Type B pancreatic cell (in vitro differentiated cells): ENCODE measurements at places on chromosomes 12 and 14. TPM values are rescaled to one million over a fixed set of nuclear protein-coding genes. Genes with fewer than 3 reads are reported as not detected.

GRCh38 chr12:4273652-4274395, at the start of gene CCND2:
Gene CCND2 (plus strand): TSS chr12:4273762. CDS start chr12:4274041, 279 bp downstream.
- H3K4me3 ChIP-seq = peak within 1 kb of the TSS; percentile 96
- peaks cover 24% of the 10 kb centered on the region for H3K4me1 ChIP-seq
- peaks cover 36% of the 10 kb centered on the region for H3K27me3 ChIP-seq

DNA sequence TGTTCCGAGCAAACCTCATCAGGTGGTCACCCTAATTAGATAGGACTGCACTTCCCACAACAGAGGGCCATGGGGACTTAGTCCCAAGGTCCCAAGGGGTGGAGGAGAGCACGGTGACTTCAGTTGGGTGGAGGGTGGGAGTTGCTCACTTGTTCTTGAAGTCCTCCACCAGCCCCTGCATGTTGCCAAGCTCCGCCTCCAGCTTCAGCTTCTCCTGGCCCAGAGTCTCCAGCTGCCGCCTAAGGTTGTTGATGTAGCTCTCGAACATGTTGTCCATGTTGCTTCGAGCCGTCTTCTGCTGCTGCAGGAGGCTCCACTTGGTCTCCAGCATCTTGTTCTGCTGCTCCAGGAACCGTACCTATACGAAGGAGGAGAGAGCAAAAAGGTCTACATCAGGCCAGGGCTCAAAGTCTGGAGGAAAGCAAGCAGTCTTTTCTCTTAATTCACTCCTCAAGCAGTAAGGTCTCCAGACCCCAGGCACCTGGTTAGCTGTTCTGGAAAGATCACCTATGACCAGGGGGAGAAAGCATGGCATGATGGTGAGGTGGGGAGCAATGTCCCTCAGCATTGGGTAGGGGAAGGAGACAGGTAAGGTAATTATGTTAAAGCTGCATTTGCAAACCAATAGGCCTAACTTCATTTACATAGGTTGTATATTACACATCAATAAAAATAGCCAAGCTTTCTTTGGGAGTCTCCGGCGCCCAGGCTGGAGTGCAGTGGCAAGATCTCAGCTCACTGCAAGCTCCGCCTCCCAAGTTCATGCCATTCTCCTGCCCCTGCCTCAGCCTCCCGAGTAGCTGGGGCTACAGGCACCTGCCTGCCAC, 2.9 kb downstream of the KRT8 start:
- peaks cover 3% of the 10 kb centered on the region for H3K27me3 ChIP-seq
- H3K27ac ChIP-seq = peak overlapping the region; percentile 78
- peak overlapping the region; percentile 86 for H3K4me3 ChIP-seq
- peaks cover 19% of the 10 kb centered on the region for H3K36me3 ChIP-seq
- DNase-seq = no peak
- peaks cover 18% of the 10 kb centered on the region for H3K4me1 ChIP-seq

- no peaks in the 10 kb centered on the region for H3K36me3 ChIP-seq
- no peak within 1 kb of the TSS for H3K27ac ChIP-seq
- H3K4me1 ChIP-seq = no peaks in the 10 kb centered on the region
Measured at GRCh38 chr12:121038861-121039668, at the start of gene OASL. Gene OASL (minus strand): TSS chr12:121039246. CDS start chr12:121038971, 275 bp downstream.

DNA sequence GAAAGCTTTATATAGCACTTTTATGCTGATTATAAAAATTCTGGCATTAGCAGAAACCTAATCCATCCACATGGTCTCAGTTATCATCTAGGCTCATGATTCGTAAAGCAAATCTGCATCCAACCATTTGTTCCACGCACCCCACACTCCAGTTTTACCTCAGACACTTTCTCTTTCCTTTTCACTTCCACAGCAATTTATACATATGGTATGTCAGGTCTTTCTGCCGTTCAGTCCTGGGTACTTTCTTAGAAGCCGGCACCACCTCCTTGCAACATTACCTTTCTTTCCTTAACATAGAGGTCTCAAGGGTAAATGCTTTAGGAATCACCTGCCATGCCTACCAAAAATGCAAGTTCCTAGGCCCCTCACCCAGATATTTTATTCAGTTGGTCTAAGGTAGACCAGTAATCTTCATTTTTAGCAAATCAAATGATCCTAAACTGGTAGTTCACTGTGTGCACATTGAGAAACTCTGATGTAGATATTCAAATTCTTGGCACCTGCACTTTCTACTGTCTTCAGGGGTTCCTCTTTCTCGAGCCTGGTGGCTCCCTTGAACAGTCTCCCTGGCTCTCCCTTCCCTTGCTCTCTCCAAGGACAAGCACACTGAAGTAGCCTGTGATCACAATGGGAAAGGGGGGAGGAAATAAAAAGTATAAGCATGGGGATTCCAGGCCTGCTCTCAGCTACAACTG, 2.8 kb upstream of the KRAS start:
- H3K27ac ChIP-seq = peak overlapping the region; percentile 64
- peaks cover 6% of the 10 kb centered on the region for H3K4me1 ChIP-seq
- H3K27me3 ChIP-seq = no peaks in the 10 kb centered on the region
- no peak for DNase-seq
- H3K36me3 ChIP-seq = peaks cover 12% of the 10 kb centered on the region
- peak overlapping the region; percentile 89 for H3K4me3 ChIP-seq

BBOF1 gene
- total RNA-seq = 6.6 and 9.0 TPM in 2 replicates

MMAB gene
- 38.1 and 39.0 TPM in 2 replicates for total RNA-seq
